ENCODE measurements at places on chromosomes 11 and 22.

- H3K27me3 ChIP-seq: no peaks in the 10 kb centered on the region
- H3K4me1 ChIP-seq: peaks cover 49% of the 10 kb centered on the region
- peaks cover 93% of the 10 kb centered on the region for H3K36me3 ChIP-seq
- peak overlapping the region; percentile 88 for H3K4me3 ChIP-seq
These were observed 1.5 kb upstream of the ANKRD13D start for GRCh38 chr11:67287355-67288197.

GRCh38 chr22:19070397-19071169 lies 51.6 kb downstream of the DGCR2 start:
- peaks cover 33% of the 10 kb centered on the region for H3K36me3 ChIP-seq
- no peaks in the 10 kb centered on the region for H3K27me3 ChIP-seq
- H3K4me3 ChIP-seq: no peak overlapping the region
- no peak for DNase-seq
- H3K4me1 ChIP-seq: peaks cover 17% of the 10 kb centered on the region

DNA sequence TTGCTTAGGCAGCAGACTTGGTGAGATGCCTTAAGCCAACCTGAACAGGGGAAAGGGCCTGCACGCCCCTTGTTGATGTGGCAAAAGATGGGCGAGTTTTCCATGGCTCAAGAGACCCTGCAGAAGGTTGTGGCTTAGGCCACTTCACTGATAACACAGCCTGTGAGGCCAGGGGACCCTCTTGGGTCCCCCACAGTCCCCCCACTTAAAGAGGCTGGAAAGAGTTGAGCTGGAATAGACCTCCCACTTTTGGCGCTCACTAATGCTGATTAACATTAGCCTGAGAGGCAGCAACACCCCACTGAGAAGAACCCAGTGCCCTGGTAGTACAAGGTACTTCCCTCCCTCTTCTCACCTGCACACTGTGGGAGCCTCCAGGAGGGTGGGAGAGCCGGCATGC lies 107.5 kb downstream of the TRIM29 start:
- no peaks in the 10 kb centered on the region for H3K36me3 ChIP-seq
- no peak overlapping the region for H3K4me3 ChIP-seq
- no peaks in the 10 kb centered on the region for H3K4me1 ChIP-seq
- DNase-seq: no peak
- peaks cover 71% of the 10 kb centered on the region for H3K27me3 ChIP-seq

DNA sequence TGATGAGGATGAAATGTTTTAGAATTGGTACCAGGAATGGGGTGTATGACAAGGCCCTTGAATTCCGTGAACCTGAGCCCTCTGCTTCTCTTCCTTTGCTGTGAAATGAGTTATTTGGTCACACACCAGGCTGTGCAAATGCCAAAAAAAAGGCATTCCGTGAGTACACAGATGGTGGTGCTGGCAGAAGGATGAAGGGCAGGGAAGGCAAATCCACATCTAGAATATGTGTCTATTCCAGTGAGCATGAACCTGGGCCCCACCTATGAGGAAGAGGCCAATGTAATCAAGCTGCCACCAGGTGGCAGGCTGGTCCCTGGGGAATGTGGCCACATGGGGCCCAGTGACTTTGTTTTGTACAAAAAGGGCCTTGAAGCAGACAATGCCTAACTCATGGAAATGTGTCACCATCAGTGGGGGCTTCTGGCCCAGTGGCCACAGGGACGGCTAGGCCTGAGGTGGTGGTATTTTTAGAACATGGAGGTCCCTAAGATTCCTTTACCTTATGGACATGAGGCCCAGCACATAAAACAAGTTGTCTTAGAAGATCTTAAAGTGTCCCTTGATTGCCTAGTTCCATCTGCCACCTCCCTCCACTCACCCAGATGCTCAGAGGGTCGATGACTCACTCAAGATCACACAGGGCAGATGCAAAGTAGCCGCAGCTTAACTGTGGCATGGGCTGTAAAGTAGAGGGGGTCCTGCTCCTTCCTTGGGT lies 3.9 kb upstream of the RNF215 start:
- peak overlapping the region; percentile 71 for H3K27ac ChIP-seq
- peaks cover 4% of the 10 kb centered on the region for H3K36me3 ChIP-seq
- DNase-seq: peak; percentile 74
- H3K27me3 ChIP-seq: peaks cover 42% of the 10 kb centered on the region

- H3K4me1 ChIP-seq: no peaks in the 10 kb centered on the region
- DNase-seq: no peak
- no peak overlapping the region for H3K27ac ChIP-seq
- peaks cover 2% of the 10 kb centered on the region for H3K36me3 ChIP-seq
- no peak overlapping the region for H3K4me3 ChIP-seq
These were observed 13.5 kb downstream of the SMC1B start for GRCh38 chr22:45399712-45400445.
